ENCODE measurements at places on chromosomes 5 and 9.

- no peak for DNase-seq
These were observed 156.2 kb upstream of the SLC44A1 start for GRCh38 chr9:105087910-105088898.

GRCh38 chr5:169906745-169907649, 73.3 kb downstream of the INSYN2B start:
- no peak for DNase-seq

- no peak for DNase-seq
These were observed 109.8 kb upstream of the NMUR2 start for GRCh38 chr5:152514827-152515397.

DNA sequence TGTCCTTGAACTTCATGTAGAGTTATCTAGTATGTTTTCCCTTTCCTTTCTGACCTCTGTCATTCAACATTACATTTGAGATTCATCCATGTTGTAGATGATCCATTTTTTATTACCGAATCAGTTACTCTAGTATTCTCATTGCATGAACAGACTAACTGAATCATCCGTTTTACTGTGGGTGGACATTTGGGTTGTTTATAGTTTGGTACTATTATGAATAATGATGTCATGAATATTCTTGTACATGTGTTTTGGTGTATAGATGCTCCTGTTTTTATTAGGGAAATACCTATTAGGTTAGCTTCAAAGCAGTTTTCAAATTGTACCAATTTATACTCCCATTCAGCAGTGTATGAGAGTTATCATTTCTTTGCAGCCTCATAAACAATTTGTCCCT, 94.3 kb upstream of the NIPAL4 start:
- no peak for DNase-seq

- no peak for DNase-seq
These were observed 1.3 kb downstream of the SLC35D2 start for GRCh38 chr9:96382175-96382574.

- DNase-seq, result no peak
These were observed 149.6 kb downstream of the TTLL11 start for GRCh38 chr9:121943463-121943862.

GRCh38 chr5:123610665-123611405, 98.9 kb downstream of the CSNK1G3 start:
- DNase-seq, result no peak

DNA sequence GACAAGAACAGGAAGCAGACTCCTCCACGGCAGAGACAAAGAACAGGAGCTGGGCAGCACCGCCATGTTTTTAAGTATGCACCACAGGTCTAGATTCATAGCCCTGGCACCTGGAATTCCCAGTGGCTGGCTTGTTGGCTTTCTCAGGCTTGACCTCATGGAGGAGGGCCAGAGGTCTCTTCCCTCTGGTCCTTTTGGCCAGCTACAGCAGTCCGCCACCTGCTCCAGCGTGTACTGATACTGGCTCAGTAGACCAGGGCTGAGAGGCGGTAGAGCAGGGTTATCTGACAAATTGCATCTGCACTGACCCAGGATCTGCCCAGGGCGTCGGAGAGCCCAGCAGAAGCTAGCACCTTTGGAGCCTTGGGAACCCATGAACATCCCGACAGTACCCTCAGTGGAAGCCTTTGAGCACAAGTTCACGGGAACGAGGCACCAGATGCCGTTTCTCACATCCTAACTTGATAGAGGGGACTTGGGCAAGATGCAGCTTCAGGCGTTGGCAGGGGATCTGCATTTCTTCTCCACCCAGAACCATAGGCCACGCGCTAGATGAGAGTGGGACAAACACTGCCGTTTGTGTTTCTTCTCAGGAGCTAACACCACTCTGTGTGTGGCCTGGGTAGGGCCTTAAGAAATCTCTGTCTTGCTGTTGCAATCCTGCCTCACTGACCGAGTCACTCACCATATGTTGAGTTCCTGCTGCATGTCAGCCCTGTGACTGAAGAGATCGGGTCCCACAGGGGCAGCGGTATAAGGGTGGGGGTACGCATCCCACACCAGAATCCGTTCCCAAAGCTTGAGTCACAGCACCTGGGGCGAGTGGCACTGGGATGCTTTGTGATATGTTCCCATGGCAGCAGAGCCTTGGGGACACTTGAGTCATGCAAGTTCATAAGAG, 90.3 kb upstream of the OTULINL start:
- DNase-seq, result no peak

GRCh38 chr5:132209901-132210545, 17.6 kb downstream of the P4HA2 start:
- DNase-seq, result no peak

- no peak for DNase-seq
These were observed 212.5 kb downstream of the CFAP90 start for GRCh38 chr5:7638456-7638855.

- no peak for DNase-seq
These were observed 181.0 kb upstream of the MAST4 start for GRCh38 chr5:66415208-66415607.

- DNase-seq, result peak; percentile 76
These were observed 92.3 kb downstream of the LMX1B start for GRCh38 chr9:126705767-126706697.

- no peak for DNase-seq
These were observed 473.0 kb downstream of the ZSWIM6 start for GRCh38 chr5:61805101-61805500.

- DNase-seq, result no peak
These were observed 198.8 kb downstream of the PRELID2 start for GRCh38 chr5:145636371-145636770.

DNA sequence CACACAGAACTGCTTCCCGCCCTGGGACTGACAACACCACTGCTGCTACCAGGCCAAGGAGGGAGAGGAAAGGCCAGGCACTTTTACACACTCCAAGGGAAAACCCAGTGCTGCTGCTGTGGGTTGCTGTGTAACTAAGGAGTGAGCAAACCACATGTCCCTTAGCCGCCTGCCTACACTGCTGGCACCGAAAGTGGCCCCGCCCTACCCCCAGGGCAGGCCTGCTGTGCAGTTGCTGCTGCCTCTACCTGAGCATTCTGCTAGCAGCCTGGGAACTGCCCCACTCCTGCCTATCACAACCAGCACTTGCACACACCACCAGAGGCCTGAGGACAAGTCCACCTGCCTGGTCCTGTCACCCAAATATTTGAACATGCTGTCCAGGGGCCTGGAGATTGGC, 740.9 kb downstream of the DTWD2 start:
- no peak for DNase-seq

Data from CD8-positive, alpha-beta memory T cell (primary cell).